Thoracic aorta (tissue), 2 donors: ENCODE measurements at places on chromosomes 7 and 10. TPM values are rescaled to one million over a fixed set of nuclear protein-coding genes. Genes with fewer than 3 reads are reported as not detected.

The TMEM225B gene
- total RNA-seq: not detected

The GIMAP4 gene
- 29.3 TPM for total RNA-seq

The HMX2 gene
- total RNA-seq: not detected

The ZNF783 gene
- total RNA-seq: 28.9 TPM

The PLAC9 gene
- total RNA-seq: 42.7 TPM

The OR6B1 gene
- not detected for total RNA-seq

The RASSF4 gene
- total RNA-seq: 48.5 TPM

The ARL3 gene
- total RNA-seq: 5.1 TPM

DNA sequence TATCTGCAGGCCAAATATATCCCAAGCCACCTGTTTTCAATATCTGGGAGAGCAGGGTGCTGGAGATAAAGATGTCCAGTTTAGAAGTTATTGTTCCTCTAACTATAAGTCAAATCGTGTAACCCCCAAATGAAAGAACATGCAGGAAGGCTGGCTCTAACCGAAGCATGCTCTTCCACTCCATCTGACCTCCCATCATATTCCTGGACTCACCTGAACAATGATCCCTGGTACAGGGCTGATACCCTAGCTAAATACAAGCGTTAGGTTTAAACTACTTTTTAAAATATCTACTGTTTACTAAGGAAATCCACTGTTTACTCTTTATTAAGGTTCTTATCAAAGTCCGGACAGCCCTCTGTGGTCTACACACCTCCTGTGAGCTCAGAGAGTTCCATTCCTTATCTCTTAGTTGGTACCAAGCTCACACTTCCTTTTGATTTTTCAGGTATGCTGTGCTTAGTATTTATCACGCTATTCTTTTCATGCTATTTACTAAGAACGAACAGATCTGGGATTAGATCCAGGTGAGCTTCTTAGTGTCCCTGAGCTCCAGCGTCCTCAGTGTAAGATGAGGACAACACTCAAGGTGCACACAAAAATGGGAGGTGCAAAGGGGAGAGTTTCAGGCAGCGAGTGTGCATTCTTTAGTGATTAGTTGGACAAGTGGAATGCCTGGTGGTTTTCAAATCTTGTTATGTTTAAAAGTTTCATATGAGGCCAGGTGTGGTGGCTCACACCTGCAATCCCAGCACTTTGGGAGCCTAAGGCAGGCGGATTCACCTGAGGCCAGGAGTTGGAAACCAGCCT, 23.6 kb upstream of the COBL start:
- DNase-seq: no peak

DNA sequence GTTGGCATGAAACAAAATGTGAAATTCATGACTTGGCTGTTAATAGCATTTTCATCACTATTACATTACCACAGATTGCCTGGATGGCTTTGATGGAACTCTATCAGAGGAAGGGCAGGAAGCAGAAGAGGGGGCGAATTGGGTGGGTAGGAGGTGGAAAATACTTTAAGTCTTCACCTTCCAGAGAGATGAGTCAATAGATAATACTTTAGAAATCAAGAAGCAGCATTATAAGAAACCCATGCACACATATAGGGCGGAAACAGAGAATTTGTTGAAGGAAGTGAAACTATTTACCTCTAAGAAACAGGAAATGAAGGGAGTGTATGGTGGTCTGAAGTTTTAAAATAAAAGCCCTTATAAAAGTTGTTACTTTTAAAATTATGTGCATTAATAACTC, 152.1 kb upstream of the TARP start:
- no peak for DNase-seq

DNA sequence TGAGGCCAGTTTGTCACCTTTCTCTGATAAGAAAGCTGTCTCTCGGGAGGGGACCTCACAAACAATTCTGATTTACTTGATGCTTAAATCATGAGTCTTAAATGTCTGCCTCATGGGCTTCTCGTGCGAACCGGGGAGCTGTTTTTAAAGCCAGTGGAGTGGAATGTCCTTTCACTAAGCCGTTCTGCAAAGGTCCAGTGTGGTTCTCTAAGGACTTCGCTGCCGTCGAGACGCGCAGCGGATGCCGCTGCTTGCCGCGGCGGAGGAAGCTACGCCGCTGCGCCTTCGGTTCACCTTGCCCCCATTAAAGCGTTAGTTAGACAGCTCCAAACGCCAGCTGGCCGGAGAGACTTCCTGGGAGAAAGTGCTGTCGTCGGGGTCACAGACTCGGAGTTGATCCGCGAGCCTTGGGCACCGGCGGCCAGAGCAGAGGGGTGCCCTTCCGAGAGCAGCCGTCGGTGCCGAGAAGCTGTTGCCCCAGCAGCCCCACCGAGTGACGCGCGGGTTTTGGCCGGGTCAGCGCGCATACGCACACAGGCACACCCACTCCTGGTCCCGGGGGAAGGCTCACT, 1.3 kb upstream of the HMX3 start:
- DNase-seq: no peak

GRCh38 chr10:722281-723060, 33.0 kb upstream of the DIP2C start:
- no peak for DNase-seq

GRCh38 chr10:102714621-102715455, at the start of gene SFXN2:
SFXN2 (plus strand) TSS chr10:102714636; CDS start chr10:102726637, 12,001 bp downstream.
- no peak for DNase-seq

- DNase-seq: no peak
These were observed 14.4 kb upstream of the PDGFA start for GRCh38 chr7:534075-534474.

- DNase-seq: no peak
These were observed 136.2 kb upstream of the SHH start for GRCh38 chr7:155948423-155948822.

DNA sequence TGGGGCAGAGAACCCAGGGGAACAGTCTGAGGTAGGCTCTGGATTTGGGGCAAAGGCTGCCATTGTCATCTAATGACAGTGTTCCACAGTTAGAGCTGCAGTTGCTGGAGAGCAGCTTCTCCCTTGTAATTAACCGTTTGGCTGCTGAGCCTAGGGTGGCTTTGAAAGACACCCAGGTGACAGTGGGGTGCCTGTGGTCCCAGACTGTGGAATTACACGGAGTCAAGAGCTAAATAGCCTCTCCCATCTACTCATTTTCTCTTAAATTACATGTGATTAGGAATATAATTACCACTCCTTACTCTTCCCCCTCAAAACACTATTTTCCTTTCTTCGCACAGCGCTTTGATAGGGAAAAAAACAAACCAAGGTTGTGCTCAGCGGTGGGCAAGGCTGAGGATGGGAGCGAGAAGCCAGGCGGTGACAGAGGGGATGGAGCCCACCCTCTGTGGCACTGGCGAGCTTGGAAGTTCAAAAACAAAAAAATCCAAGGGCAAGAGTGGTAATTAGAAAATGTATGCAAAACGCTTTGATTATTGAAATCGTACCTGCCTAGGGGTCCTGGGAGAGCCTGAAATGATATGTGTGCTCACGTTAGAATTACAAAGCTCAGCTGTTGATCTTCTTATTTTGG, 44.1 kb downstream of the BAMBI start:
- DNase-seq: no peak

DNA sequence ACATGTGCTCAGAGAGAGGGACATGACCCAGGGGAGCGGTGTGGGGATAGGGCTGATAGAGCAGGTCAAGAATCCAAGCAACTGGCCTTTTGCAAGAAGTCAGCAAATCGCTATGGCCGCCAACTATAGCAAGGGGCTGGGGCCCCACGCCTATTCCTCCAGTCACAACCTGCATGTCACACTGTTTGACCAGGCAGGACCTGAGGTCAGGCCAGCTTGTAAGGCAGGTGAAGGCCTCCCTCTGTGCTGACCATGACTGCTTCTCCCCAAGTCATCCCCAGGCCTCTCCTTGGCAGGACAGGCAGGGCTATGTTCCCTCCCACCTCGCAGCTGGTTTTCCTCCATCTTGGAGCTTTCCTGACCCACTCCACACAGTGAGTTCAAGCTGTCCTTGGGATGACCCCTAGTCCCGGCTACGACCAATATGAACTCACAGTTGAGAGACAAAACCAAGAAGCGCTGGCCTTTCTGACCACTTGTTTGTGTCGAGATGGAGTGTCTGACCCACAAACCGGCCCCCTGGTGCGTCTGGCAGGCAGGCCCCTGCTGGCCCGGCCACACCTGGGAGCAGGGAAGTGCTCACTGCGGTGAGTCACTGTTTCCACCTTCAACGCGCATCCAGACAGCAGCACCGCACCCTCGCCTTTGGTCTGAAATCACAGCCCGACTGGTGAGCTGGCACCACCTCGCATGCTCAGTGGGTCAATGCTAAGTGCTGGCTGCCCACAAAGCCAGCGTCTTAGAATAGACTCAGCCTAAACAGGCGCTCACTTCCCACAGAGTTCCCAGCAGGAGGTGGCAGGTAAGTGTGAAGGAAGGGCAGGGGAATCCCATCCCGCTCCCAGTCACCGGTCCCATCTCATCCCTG, 81.4 kb downstream of the VWA2 start:
- DNase-seq: no peak

DNA sequence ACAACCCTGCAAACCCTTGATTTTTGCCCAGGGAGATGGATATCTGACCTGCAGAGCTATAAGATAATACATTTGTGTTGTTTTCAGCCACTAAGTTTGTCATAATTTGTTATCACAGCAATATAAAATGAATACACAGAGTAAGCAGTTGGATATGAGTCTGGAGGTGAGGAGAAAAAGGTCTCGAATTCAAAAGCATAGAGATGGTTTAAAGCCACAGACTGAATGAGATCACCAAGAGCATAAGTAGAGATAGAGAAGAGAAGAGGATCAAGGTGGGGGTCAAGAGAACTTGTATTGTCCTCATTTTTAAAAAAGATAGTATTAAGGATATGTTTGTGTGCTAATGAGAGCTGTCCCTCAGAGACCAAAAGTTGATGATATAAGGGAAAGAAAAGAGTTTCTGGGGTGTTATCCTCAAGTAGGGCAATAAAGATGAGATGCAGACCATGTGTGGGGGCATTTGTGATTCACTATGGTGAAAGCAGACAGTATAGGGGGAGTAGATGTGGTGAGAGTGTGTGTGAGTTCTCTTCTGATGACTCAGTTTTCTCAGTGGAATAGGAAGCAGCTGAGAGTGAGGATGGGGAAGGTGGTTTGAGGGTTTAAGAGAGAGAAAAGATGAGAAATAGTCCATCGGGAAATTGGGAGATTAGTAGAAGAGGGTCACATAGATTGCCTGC, 25.8 kb upstream of the PCGF5 start:
- DNase-seq: no peak

DNA sequence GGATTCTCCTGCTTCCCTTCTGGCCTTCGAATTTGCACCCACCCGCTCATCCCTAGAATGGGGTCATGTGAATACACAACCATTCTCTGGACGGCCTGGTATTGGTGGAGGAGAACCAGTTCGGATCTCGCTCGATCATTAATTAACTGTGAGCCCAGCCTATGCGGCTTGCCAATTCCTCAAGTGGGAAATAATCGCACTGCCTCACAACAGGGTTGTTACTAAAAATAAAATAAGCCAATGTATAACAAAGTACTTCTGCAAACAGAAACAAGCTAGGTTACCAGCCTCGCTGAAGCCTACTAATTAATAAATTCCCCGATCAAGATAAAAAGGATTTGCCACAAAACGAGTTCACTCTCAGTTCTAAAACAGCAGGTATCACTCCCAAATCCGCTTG, 16.2 kb downstream of the CTBP2 start:
- no peak for DNase-seq

DNA sequence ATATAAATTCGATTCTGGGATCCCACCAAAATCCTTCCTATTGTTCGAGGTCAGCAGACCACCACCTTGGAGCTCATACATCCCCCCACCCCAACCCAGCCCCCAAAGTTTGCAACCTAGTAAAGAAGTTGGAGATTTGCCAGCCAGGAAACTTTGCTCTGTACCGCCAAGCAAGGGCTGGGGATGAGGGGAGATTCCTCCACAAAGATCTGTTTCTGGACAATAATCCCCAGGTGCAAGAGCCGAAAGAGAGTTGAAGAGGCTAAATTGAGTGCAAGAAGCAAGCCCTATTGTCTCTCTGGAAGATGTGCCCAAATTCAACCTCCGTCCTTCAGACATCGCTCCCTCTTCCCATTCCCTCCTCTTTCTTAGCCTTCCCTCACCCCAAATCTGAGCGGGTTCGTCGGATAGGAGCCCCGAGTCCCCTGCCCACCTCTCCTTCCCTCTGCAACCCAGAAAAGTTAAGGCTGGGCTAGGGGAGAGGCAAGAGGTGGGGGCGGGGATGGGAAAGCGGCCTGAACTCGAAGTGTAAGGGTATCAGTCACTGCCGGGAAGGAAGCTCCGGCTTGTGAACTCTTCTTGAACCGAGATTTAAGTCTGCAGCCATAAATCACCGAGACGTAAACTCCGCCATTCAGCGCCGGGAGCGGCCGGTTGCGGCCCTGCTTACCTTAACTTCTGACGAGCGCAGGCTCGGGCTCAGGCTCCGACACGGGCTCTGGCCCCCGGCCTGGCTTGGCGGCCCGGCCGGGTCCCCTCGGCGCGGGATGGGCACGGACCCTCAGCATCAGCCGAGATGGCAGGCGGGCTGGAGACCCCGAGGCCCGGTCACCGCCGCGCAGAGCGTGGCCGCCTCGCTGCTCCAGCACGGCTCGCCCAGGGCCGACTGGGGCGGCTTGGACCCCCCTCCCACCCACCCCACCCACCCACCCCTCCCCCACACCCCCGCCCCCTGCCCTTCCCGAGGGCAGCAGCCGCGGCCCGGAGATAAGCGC, 10.8 kb upstream of the HOXA2 start:
- DNase-seq: no peak

GRCh38 chr10:84499846-84500245, 171.5 kb downstream of the CCSER2 start:
- DNase-seq: no peak

DNA sequence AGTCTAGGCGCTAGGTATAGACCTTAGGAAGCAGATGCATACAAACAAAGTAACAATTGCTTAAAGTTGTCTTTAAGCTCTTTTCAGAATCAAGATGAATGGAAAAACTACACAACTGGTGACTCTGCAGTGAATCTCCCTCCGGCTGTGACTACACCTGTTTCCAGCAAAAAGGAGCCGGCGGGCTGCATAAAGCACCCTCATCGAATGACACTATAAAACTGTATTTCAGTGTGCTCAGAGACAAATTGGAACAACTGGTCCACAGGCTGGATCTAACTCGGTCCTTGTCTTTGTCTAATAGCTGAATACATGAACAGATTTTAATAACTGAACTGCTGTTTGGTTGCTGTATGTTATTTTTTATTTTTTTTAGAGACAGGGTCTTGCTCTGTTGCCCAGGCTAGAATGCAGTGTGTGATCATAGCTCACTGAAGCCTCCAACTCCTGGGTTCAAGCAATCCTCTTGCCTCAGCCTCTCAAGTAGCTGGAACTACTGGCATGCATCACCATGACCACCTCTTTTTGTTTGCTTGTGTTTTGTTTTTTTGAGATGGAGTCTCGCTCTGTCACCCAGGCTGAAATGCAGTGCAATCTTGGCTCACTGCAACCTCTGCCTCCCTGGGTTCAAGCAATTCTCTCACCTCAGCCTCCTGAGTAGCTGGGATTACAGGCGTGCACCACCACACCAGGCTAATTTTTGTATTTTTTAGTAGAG, 64.2 kb upstream of the SVIL start:
- DNase-seq: no peak

DNA sequence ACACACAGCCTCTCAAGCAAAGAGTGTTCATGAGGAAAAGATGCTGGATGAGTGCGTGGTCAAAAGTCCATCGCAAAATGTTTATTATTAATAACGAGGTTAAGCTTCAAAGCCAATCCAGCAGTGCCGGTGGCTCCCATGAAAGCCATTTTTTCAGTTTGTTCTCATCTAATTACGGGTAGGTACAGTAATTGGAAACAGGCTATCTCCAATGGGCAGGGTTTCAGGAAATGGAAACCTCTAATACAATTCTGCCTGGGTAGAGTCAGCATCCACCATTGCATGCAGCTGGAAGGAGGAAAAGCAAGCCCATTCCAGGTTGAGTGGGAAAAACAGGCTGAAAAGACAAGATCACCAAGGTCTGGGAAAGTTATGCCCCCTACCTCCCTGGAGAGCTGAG, 57.4 kb downstream of the GPAM start:
- DNase-seq: no peak
